ENCODE measurements at places on chromosomes 13 and 19.

GRCh38 chr13:63632321-63632720 is 2216.7 kb upstream of the PCDH20 start:
- no peak for DNase-seq

DNA sequence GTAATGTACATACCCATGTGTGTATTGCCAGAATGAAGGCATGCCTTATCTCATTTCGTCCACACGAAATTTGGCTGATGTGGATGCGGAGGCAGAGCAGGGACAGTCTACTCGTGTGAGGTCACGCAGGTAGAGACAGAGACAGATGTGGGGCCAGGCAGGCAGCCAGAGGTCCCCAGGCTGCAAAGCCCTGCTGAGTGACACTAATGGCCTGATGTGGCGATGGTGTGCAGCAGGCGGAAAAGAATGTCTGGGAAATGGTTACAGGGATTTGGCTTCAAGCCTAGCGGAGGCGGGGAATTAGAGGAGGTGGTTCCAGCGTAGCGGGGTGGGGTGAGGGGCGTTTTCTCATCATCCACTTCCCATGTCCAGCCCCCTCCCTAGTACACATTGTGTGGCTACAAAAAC is 4.2 kb upstream of the IZUMO2 start:
- DNase-seq: no peak

GRCh38 chr13:99191336-99191899 is 9.2 kb upstream of the UBAC2 start:
- no peak for DNase-seq

GRCh38 chr13:87671753-87672605 is 808 bp downstream of the SLITRK5 start:
- no peak for DNase-seq

GRCh38 chr19:6532244-6532999 is 1.6 kb downstream of the TNFSF9 start:
- no peak for DNase-seq

All from activated CD4-positive, alpha-beta T cell treated with anti-CD3 and anti-CD28 coated beads, Interleukin-2, amount 50 U/mL, for 48 hours (primary cell).